ENCODE measurements at places on chromosomes 7 and 10.

GRCh38 chr10:37643187-37643586 lies 214.2 kb downstream of the ZNF248 start:
- no peak for DNase-seq

DNA sequence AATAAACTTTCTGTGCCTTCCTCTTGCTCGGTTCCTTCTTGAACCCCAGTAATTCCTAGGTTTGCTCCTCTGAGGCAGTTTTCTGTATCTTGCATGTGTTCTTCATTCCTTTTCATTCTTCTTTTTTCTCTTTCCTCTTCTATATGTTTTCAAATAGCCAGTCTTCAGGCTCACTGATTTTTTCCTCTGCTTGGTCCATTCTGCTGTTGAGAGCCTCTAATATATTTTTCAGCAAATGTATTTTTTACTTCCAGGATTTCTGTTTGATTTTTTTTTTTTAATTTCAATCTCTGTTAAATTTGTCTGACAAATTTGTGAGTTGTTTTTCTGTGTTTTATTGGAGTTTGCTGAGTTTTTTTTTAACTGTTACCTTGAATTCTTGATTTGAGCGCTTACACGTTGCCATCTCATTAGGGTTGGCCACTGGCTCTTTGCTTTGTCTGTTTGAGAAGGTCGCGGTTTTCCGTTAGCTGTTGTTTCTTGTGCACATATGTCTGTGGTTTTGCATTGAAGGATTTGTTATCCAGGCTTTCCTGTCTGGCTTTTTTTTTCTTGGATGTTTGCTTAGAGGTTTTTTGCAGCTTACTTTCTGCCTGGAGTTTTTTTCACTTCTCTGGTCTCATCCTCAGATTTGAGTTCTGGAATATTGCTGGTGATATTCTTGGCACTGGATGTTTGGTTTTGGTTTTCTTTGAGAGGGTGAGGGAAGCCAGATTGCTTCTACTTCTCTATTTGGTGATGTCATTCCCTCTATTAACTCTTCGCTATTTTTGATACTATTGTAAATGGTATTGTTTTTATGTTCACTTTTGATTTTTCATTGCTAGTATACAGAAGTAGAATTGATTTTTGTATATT lies 12.7 kb downstream of the SPRN start:
- no peak for DNase-seq

DNA sequence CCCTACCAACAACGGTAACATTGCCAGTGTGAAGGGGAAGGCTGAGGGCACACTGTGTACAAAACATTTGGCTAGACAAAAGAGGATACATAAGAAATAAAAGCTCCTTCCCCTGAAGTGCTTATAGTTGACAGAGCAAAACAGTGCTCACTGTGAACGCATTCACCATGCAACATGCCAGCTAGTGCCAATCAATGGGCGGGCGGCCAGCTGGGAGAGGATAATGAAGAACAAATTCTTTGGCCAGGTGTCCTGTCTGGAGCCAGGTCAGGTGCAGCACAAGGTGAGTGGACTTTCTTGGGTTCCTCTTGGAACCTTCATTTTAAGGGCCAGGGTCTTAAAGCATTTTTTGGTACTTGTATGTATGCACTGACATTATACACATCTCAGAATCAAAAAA lies 106.1 kb downstream of the ICA1 start:
- no peak for DNase-seq

DNA sequence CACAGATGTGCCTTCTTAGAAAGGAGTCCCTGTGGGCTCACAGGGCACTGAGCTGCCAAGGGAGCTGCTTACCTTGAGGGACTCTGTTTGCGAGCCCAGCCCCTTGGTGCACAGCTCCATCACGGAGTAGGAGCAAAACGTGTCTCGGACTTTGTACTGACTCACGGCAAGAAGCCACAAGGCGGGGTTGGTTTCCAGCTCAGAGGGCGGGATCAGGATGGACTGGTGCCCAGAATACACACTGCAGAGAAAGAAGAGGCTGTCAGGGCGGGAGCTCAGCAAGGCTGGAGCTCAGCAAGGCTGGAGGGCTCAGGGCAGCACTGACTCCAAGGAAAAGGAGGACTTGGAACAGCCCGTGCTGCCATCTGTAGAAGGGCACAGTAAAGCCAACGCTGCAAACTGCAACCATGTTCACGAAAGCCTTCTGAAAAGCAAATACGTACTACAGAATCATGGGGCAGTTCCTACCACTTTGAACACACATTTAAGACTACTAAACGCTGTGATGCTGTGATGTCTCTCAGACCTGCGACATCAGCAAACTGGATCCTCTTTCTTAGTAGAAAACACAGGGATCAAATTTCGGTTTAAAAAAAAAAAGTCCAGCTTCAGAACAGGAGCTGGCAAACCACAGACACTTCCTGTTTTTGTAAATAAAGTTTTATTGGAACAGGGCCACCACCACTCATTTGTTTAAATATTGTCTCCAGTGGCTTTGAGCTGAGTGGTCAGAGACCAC lies 194.3 kb downstream of the ZMYND11 start:
- peak; percentile 87 for DNase-seq

GRCh38 chr10:131847241-131847783 lies 53.5 kb upstream of the PPP2R2D start:
- DNase-seq = no peak

DNA sequence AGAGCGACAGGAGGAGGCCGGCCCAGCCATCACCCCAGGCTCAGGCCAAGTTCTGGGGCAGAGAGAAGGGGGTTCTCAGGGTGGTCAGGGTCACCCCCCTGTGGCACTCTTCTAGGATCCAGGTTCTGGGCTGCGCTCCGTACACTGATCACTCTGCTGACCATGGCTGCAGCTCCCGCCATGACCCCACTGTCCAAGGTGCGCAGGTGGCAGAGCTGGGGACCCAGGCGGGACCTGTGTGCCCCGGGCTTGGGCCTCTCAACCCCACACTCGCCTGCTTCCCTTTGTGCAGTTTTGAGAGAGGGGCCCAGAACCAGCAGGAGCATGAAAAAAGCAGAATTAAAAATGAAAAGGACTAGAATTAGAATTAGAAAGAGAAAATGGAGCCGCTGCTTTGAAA lies 227.1 kb downstream of the FANK1 start:
- no peak for DNase-seq

DNA sequence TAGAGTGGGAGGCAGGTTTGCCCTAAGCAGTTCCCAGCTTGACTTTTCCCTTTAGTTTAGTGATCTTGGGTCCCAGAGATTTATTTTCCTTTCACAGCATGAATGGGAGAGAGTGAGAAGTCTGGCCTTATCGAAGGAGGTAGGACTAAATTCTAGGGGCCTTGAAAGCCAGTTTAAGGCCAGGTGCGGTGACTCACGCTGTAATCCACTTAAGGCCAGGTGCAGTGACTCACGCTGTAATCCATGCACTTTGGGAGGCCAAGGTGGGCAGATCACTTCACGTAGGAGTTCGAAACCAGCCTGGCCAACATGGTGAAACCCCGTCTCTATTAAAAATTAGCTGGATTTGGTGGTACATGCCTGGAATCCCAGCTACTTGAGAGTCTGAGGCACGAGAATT lies 392.2 kb downstream of the ACTR3B start:
- no peak for DNase-seq

- no peak for DNase-seq
Measured at GRCh38 chr7:88042803-88043202, 108.8 kb downstream of the ADAM22 start.

GRCh38 chr7:2568521-2569223 lies 9.9 kb downstream of the IQCE start:
- DNase-seq = no peak

GRCh38 chr10:91886954-91887271 lies 22.4 kb downstream of the FGFBP3 start:
- DNase-seq = no peak

GRCh38 chr7:127514499-127514898 lies 70.9 kb downstream of the GCC1 start:
- DNase-seq = no peak

Measured in SJSA1 (cell line).